ENCODE measurements at places on chromosomes 12 and 14.
A peak's percentile ranks its signal among the peaks of the same experiment; 100 is the strongest.

DNA sequence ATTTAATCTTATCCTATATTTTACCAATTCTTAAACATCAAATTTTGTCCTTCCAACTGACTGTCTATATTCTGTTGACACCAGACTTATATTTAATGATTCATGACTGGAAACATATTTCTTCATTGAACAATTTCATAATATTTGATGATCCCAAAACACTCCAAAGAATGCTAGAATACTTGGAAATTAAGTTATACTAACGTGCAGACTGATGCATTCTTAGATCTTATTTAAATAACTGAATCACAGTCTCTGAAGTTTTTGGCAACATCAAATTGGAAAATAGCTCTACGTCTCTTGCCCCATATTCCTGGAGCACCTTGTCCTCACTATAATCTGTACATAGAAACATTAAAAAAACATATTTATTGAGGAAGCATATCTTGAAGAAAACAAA, 127.4 kb downstream of the HMGA2 start:
- DNase-seq = no peak

DNA sequence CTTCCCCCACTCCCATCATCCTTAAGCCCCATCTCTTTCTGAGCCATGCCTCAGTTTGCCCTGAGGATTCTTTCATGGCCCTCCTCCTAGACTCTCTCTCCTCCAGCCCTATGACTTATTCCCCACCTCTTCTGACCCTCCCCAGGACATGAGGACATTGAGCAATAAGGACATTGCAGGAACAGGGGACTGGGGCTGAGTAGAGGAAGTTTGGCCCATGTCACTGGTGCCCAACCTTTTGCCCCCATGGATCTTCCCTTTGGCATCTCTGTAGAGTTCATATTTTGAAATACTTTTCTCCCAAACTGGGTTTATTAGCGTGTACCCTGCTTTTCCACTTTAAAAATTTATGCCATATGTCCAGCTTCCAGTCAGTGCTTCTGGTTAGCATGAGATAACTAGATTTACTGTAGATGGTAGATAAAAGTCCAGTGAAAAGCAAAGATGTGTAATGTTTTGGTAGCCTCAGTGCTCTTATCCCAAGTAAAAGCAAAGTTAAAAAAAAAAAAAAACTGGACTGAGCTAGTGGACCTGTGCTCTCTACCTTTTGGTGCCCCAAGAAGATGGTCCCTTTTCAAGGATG, 6.1 kb upstream of the LRP1-AS start:
- no peak for DNase-seq

DNA sequence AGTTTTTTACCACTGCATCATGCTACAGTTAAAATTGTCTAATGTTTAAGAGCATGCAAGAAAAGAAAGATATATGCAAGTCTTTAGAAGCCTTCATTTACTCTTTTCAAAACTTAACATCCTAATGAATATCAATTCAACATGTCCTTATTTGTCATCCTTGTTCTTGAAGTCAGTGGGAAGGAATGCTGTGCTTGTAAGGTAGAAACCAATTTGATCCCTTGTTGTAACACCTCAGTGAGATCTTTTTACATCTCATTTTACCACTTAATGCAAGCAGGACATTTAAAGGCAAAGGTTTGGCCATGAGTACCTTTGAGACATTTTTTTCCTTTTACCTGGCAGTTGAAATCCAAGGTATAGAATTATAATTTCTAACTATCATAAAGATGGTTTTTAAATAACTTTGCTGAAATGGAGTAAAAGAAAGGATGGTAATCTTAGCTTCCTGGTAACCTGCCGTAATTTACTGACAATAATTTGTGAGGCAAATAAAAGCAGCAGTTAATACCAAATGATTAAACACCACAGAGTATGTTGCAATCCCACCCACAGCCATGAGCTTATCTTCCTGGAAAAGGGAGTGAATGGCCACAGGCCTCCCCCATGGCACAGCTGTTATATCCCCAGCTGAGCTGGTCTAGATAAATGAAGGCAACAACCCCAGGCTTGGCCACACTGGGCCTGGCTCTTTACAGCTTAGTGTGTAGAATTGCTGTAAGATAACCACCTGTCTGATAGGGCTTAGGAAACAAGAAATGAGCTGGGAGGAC, 33.2 kb upstream of the STRN3 start:
- DNase-seq = no peak

GRCh38 chr14:96309896-96310330, 53.2 kb downstream of the ATG2B start:
- no peak for DNase-seq

- peak; percentile 96 for DNase-seq
Measured at GRCh38 chr14:37594238-37594970, 645 bp downstream of the FOXA1 start.

GRCh38 chr12:13222076-13222475, 25.6 kb downstream of the EMP1 start:
- DNase-seq = no peak

GRCh38 chr14:100898935-100899883, 4.3 kb downstream of the RTL1 start:
- peak; percentile 51 for DNase-seq

DNA sequence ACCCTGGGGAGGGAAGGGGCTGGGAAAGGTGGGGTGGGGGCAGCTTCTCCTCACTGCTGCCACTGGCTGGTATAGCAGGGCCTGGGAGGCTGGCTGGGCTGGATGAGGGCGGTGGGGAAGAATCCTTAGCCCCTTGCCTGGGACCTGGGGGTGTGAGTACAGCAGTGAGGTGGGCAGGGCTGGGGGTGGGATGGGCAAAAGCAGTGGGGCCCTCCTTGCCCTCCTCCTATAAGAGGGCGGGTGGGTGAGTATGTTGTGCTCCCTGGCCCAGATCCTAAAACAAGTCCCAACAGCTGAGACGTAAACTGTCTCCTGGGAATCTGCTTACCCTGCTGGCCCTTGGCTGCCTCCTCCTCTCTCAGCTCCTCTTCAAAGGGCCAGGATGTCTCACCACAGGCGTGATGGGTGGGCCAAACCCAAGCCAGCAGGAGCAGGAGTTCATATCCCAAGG, 2.2 kb downstream of the NCKAP5L start:
- DNase-seq = no peak

- no peak for DNase-seq
Measured at GRCh38 chr12:65277994-65278575, 398 bp upstream of the MSRB3 start.

DNA sequence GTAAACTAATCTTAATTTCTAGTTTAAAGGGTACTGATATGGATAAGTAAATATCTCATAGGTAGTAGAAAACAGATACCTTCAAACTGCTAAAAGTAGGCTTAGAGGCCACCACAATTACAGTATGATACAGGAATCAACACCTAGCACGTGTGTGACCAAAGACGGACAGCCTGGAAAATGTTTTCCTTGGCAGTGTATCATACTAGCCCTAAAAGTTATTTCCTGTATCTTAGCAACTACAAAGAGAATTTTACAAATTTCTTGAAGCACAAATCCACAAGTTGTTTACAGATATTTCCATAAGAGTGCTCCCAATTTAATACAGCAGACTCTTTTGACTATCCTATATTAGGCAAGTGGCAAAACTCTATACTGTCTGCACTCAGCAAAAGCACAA, 106.0 kb downstream of the ITPR2 start:
- DNase-seq = no peak

GRCh38 chr14:98931911-98932310, 340.1 kb downstream of the BCL11B start:
- no peak for DNase-seq

DNA sequence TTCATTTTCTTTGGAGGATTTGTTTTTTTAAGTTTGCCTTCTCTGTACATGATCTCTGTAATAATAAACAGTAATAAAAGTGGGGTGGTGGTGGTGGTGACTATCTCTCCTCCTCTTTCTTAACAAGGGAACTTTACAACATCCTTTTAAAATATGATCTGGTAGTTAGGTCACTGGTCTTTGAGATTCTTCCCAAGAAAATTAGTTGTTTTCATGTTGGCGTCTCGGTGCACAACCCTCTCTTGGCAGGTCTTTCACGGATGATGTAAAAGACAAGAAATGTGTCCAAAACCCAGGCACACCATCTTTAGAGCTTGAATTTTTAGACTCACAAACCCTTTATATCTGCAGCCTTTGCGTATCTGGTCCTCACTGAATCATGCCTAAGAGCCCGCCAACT, 488.5 kb upstream of the TBX3 start:
- DNase-seq = no peak

DNA sequence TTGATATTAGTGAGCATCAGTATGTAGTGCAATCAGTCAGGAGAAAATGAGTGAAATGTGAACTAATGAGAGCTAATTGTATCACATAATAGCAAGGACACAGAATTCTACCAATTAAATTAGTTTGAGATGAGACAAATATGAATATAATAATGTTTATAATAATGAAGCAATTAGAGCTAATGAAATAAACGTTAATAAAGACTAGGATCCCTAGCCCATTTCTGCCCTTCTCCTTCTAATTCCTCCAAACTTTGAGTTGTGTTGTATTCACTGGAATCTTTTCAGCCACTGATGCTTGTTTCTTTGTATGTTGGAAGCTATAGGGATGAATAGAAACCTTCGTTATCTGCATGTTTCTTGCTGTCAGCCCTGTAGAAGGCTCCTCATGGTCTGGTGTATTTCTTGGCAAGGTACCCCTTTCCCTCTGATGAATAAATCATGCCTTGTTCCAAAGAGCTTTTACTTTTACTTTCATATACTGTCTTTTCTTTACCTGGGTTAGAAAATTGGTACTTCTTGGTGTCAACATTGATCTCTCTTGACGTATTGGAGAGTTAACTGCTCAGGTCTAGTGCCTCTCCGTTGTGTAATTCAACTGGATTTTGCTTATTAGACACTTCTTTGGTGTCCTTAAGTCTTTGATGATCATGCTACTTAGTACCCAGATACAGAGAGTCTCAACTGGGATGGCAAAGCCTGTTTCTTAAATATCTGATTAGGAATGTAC, 154.8 kb downstream of the PTCSC3 start:
- peak; percentile 7 for DNase-seq

DNA sequence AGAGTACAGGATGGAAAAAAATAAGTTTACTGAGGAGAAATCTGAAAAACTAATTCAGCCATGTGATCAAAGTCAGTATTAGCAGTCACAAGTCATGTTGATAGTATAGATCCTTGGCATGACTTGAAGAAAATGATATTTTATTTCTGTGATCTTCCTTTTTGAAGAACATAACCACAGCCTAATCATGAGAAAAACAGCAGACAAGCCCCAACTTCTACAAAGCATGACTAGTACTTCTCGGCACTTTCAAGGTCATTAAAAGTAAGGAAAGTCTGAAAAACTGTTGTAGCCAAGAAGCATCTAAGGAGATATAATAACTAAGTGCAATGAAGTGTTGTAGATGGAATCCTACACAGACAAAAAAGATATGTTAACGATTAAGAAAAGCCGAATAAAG, 264.1 kb upstream of the FOXG1 start:
- DNase-seq = no peak

DNA sequence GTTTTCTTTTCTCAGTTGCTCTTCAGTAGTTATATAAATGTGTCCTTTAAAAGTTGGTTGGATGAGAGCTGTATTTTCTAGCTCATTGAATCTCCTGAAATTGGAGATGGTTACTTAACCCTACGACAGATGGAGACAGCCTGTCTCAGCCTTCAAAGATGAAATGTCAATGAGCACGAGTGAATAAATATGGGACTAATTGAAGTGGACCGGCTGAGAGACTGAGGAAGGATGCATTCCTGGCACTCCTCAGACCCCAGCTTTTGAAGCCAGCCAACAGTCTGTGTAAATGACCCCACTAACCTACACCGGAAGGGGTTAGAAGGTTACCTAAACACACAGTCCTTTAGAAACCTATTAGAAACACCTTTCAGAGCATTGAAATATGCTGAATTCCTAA, 46.6 kb downstream of the PDZRN4 start:
- no peak for DNase-seq

GRCh38 chr14:65301862-65302539, 110.5 kb upstream of the FUT8 start:
- DNase-seq = no peak

GRCh38 chr12:19074700-19075099, 54.8 kb upstream of the PLEKHA5 start:
- DNase-seq = no peak

DNA sequence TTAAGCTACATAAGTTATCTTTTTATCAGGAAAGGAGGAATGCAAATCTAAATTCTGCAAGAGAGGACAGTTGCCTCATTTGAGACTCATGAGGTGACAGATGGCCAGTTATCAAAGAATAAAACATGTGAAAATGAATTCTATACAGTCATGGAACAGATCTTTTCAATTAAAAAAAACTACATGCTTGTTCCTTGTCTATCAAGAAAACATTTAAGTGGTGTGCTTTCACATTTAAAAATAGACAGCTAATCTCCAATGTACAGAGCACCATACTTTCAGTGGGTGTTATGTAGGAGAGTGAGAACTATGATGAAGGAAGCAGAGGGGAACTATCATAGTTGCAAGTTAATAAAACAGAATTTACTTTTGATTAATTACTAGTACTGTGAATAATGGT, 76.7 kb upstream of the TTC7B start:
- no peak for DNase-seq

GRCh38 chr12:104570174-104570907, 113.6 kb downstream of the CHST11 start:
- DNase-seq = no peak

DNA sequence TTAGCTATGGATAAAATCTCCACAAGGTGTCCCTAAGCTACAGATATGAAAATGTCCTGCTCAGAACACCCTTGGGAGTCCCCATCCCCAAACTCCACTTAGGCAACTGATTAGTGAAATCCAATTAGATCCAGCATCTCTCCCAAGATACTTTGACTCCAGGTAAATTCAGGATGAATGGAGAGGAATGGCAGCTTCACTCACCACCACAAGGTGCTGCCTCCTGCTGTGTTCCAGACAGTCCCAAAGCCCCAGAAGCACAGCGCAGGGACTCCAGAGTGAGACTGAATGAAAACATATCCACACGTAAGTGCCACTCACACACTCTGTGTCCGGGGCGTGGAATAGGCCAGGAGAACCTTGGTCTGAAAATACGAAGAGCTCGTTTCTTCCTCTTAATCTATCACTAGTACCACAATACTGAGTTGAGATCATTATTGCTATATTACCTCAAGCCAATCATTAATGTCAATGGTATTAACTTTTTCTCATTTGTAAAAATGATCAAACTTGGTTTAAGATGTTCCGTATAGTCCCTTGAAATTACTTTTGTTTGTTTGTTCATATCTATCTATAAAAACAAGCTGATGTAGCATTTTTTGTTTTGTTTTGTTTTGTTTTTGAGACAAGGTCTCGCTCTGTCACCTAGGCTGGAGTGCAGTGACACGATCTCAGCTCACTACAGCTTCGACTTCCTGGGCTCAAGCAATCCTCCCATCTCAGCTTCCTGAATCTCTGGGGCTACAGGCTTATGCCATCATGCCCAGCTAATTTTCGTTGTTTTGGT, 70.0 kb upstream of the BICD1 start:
- no peak for DNase-seq

GRCh38 chr12:59046763-59047534, 126.6 kb upstream of the LRIG3 start:
- DNase-seq = no peak
